Activated T-helper 1 cell treated with Interleukin-2 at 50 U/mL for 16 hours (primary cell): ENCODE measurements at places on chromosomes 5 and 9.

- no peak for DNase-seq
Observed at GRCh38 chr9:15307523-15307841, 466 bp upstream of the TTC39B start.

DNA sequence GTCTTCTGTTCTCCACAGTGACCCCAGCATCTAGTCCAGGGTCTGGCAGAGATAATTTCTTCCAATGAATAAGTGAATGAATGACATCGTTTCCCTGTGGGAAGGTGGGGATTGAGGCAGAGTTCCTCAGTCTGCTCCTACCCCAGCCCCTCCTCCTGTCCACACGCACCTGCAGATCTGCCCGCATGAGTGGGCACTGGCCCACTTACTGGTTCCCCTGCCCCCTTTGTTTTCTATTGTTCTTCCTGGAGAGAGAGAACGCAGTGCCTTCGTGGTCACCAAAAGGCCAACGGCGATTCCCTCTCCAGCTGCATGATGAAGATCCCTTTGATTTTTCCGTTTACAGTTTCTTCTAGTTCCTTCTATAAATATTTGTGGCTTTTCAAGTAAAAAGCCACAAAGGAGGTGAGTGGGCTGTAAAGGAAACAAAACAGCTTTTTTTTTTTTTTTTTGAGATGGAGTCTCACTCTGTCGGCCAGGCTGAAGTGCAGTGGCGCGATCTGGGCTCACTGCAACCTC is 5.8 kb upstream of the FPGS start:
- DNase-seq, result no peak

DNA sequence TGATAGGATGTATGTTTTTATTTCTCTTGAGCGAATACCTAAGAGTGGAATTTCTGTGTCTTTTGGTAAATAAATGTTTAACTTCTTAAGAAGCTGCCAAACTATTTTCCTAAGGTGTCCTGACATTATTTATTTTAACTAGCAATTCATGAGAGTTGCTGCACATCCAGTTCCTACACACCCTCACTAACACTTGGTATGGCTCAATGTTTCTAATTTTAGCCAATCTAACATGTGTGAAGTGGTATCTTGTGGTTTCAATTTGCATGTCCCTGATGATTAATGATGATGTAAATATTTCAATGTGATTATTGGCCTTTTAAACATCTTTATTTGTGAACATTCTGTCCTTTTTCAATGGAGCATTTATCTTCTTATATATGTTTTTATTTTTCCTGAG is 2095.5 kb upstream of the C9orf72 start:
- DNase-seq, result no peak

DNA sequence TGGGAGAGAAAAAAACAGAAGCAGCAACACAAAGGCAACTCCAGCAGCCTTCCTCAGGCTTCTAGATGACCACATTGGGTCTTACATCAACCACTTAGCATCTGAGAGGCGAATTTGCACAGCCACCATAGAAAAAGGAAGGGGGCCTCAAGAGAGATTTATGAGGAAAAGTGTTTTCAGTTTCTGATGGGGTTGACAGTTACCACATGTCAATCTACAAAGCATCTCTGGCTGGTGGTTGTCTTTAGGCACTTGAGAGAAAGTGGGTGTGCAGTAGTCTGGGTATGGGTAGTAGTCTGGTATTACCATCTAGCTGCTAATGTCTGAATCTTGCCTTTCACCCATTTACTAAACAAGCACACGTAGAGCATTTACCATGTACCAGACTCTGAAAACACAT is 137.5 kb downstream of the BAAT start:
- no peak for DNase-seq

DNA sequence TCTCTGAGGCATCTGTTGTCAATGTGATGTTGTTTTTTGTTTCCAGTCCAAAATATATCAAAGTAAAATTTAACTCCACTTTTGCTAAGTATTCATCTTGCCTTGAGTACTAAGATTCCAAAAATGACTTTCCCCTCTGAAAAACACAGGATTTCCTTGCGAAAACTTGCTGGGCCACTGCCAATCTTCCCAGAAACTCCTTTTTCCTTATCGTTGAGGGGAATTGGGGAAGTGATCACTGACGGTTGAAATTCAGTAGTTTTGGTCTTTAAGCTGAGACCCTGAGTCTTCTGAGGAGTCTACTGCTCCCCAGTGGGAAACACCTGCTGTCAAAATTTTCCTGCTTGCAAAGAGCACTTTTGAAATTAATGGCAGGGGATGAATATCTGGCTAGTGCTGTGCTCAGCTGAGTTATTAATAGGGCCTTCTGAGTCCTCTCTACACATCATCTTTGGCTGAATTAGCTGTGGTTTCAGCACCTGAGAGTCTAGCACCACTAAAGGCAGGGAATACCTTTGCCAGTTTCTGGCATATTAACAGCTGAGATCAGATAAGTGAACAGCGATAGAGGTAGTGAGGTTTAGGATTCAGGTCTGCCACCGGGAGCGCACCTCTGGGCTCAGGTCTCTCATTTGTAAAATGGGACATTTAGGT is 18.0 kb downstream of the TLR4 start:
- no peak for DNase-seq
